Suppressor macrophage (primary cell): ENCODE measurements at places on chromosomes 11 and 22.
A peak's percentile ranks its signal among the peaks of the same experiment; 100 is the strongest.

- peak; percentile 97 for DNase-seq
These were observed 1.4 kb upstream of the NEAT1 start for GRCh38 chr11:65420979-65421793.

GRCh38 chr22:46047226-46047625 is 70.3 kb upstream of the WNT7B start:
- DNase-seq: no peak

- peak; percentile 29 for DNase-seq
These were observed 1.0 kb upstream of the CCKBR start for GRCh38 chr11:6258571-6259081.

GRCh38 chr11:117562136-117562535 is 234.5 kb downstream of the CEP164 start:
- no peak for DNase-seq

- no peak for DNase-seq
These were observed 51.3 kb upstream of the NNMT start for GRCh38 chr11:114244726-114245394.

DNA sequence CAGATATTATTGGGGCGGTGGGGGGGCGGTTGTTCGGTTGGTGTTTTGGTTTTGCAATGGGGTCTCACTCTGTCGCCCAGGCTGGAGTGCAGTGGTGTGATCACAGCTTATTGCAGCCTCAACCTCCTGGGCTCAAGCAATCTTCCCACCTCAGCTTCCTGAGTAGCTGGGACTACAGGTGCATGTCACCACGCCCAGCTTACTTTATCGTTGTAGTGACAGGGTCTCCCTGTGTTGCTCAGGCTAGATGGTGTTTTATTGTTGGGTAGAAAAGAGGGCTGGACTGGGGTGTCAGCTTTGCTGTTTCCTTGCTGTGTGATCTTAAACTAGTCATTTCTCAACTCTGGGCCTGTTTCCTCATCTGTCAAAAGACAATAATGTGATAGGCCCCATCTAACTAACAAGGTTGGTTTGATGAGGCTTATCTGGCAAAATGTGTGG is 17.5 kb upstream of the MYH9 start:
- peak; percentile 57 for DNase-seq

- no peak for DNase-seq
These were observed 52.7 kb downstream of the PARVB start for GRCh38 chr22:44076825-44077224.

DNA sequence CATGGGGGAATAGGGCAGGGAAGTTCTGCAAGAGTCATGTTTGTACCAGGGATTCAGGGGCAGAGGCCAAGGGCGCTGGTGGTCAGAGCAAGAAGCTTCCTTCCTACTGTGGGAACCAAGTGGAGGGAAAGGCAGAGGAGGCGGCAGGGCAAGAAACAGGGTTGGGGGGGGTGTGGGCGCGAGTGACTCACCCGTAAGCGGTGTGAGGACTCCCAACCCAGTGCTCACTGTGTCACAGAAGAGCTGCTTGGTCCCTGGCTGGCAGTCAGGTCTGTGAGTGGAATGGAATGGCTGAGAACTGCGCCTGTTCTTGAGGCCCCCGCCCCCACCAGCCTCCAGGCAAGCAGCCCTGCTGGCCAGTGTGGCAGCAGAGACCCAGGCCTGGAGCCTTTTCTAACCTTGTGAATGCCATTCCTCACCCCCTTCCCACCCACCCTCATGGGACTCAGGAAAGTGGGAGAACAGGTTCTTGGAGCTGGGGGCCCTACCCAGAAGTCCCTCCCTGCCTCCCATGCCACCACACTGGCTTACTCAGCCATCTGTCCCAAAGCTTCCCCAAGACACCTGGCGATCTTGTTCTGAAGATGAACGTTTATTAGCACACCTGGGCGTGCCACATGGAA is 4.7 kb downstream of the LRRC10B start:
- no peak for DNase-seq

DNA sequence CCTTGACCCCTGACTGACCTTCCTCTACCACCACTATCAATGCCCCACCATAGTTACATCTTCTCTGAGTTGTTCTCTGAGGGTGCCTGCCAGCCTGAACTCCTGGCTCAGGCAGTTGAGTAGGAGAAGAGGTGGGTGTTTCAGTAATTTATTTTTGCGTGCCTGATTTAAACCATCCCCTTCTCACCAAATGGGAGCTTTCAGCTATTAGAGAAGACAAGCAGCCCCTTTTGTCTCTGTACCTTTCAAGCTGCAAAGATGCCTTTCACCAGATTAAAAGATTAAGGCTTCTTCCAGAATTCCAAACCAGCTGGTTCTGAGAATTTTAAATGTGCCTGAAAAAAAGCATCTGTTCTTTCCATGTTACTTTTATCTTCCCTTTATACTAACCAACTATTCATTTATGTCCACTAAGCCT is 223.8 kb downstream of the FAM76B start:
- no peak for DNase-seq

- DNase-seq: peak; percentile 41
These were observed 32.9 kb downstream of the SMCO4 start for GRCh38 chr11:93510196-93510873.

- DNase-seq: no peak
These were observed 43.0 kb downstream of the KREMEN1 start for GRCh38 chr22:29115682-29116288.

DNA sequence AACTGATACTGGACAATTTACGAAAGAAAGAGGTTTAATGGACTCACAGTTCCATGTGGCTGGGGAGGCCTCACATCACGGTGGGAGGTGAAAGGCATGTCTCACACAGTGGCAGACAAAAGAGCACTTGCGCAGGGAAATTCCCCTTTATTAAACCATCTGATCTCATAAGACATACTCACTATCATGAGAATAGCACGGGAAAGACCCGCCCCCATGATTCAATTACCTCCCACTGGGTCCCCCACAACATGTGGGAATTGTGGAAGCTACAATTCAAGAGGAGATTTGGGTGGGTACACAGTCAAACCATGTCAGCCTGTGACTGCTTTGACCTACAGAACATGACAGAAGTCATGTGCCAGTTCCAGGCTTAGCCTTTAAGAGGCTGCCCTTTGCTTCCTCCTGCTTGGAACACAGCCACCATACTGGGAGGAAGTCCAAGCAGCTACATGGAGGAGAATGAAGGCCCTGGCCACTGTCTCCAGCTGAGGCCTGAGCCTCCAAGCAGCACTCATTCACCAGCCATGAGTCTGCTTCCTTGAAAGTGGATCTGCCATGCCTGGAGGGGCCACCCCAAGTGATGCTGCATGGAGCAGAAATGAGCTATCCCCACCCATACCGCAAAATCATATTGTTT is 10.9 kb upstream of the GAL start:
- peak; percentile 40 for DNase-seq

DNA sequence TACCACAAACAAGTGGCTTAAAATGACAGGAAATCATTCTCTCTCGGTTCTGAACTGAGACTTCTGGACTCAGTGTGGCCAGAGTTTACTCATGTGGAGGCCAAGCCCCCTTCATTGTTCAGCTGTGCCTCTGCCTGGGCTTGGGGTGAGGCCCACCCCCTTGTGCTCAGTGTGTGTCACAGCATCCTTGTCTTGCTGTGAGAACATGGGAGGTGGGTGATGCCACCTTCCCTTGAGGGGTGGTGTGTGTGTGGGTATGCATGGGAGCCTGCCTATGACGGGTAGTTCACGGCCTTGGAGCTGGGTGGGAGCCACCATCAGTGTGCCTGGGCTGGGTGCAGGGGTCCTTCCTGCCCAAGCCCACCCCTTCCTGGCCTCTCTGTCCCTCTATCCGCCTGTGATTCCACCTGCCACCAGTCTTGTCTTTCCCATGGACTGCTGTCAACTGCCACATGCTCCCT is 101.7 kb downstream of the MORC2 start:
- DNase-seq: no peak

- DNase-seq: no peak
These were observed 2.7 kb upstream of the LRP5 start for GRCh38 chr11:68309621-68310185.

- no peak for DNase-seq
These were observed 2219.9 kb downstream of the LRRC4C start for GRCh38 chr11:39239553-39239952.

GRCh38 chr22:48434156-48434867 is 1393.4 kb downstream of the BRD1 start:
- DNase-seq: no peak

DNA sequence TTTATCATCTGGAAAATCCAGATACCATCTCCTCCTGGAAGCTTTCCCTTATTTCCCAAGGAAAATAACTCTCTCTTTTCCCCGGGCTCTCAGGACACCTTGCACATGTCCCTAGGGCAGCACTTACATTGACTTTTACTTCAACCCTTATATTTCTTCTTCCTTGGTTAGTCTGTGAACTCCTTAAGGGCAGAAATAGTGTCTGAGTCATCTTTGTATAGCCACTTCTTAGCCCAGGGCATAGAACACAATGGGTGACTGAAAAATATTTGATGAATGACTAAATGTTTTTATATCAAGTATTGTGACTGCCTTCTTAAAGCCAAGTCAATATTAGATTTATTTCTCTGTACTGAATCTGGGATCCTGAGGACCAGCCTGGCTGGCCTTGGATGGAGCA is 45.4 kb upstream of the MYOD1 start:
- DNase-seq: no peak

GRCh38 chr11:103961010-103961409 is 75.4 kb upstream of the DDI1 start:
- no peak for DNase-seq

DNA sequence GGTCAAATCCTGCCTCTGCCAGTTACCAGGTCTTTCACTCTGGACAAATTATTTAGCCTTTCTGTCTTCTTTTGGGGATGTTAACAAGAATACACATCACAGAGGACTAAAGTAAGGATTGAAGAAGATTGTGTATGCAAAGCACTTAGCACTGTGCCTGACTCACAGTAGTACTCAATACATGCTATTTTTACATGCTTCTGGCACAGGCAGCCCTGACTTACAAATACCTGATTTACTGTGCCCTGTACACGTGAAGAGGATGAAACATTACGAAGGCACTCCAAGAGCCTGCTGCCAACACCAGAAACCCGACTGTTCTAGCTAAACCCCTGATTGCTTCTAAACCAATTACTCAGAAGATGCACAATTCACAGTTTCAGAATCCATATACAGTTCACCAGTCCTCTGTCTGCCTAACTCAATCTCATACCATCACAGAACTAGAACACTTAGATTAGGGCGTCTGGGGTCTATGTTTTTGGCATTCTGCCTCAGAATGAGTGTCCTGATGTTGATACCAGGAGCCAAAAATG is 300.9 kb upstream of the DDI1 start:
- DNase-seq: no peak

GRCh38 chr11:6474806-6475500 is 1.2 kb upstream of the TRIM3 start:
- DNase-seq: no peak

DNA sequence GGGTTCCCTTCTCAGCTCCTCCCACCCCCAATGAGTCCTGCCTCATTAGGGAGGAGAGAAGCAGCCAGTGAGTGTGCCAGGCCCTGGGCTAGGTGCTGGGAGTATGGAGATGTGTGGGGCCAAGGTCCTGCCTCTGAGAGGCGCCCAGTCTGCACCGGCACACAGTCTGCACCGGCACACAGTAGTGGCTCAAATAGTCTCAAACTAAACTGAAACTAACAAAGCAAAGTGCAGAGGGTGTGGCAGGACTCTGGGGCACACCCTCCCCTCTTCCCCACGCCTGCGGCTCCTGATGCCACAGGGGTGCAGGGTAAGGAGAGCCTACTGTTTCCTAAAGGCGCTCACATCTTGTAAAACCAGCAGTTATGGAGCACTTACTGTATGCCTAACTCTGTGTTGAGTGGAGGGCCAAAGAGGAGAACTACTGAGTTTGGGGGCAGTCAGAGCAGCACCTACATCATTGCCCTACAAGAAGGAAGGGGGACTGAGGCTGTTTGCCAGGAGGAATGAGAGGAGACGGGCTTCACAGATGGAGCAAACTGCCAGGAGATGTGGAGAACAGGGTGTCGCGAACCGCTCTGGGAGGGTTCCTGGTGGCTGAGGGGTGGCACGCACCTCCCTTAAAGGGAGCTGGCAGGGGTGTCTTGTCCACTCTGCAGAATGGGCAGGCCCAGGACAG is 939 bp upstream of the SH3BP1 start:
- DNase-seq: no peak

- no peak for DNase-seq
These were observed 8.3 kb downstream of the MUC6 start for GRCh38 chr11:1028291-1028540.
